ENCODE measurements at places on chromosomes 1 and 21.

- DNase-seq = no peak
Observed at GRCh38 chr1:232452117-232452516, 177.8 kb downstream of the SIPA1L2 start.

DNA sequence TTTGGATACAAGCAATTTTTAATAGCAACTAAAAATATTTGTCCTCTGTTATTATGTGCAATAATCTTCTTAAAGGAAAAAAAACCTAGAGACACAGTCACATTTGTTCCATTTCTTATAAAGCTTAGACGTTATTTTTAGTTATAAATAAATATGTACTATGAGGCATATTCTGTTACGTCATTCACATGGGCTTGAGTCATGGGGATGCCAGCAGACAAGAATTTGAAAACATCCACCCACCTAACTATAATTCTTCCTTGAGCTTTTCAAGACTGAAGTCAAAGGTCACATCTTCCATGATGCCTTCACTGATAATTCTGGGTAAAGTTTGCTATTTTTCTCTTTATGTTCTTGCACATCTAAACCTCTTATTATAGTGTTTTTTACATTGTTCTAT is 268.8 kb downstream of the KCTD3 start:
- DNase-seq = no peak

GRCh38 chr1:160836561-160836960 is 26.1 kb downstream of the CD244 start:
- no peak for DNase-seq

DNA sequence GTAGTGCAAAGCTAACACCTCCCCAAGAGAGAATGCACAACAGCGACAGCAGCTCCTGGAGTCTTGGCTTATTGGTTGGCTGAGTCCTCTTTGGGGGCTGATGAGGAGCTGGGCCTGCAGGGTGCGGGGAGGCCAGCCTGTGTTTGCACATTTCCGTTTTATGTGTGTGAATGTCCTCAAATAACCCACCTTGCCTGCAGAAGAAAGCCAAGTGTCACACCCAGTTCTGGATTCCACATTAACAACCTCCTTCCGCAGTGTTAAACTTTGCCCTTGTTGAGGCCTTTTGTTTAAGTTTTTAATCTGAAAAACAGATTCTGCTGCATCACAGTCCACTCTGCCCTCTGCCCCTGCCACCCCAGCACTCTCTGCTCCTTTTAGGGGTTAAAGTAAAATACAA is 274.5 kb downstream of the TM2D1 start:
- no peak for DNase-seq

- no peak for DNase-seq
Observed at GRCh38 chr1:41671116-41671755, 186.8 kb upstream of the EDN2 start.

DNA sequence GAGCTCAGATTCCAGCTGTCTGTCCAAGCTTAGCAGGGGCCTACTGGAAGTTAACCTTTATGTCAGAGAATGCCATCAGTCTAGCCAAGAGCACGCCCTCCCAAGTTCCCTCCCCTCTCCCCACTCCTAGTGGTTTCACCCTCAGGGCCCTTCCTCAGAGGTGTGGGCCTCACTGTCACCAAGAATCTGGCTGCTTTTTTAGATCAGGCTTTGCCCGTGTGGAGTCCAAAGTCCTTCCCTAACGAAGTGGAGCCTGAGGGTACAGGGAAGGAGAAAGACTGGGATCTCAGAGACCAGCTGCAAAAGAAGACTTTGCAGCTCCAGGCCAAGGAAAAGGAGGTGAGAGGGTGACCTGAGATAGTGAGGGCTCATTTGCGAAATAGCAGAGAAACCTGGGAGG is 4.1 kb downstream of the C1orf74 start:
- no peak for DNase-seq

GRCh38 chr1:92940541-92940940 is 20.7 kb downstream of the DIPK1A start:
- DNase-seq = no peak

GRCh38 chr1:154863315-154864174 is 6.5 kb downstream of the KCNN3 start:
- DNase-seq = no peak

GRCh38 chr1:10400013-10400412 is 1.1 kb downstream of the PGD start:
- DNase-seq = no peak

- DNase-seq = no peak
Observed at GRCh38 chr1:68363339-68363738, 86.4 kb downstream of the RPE65 start.

DNA sequence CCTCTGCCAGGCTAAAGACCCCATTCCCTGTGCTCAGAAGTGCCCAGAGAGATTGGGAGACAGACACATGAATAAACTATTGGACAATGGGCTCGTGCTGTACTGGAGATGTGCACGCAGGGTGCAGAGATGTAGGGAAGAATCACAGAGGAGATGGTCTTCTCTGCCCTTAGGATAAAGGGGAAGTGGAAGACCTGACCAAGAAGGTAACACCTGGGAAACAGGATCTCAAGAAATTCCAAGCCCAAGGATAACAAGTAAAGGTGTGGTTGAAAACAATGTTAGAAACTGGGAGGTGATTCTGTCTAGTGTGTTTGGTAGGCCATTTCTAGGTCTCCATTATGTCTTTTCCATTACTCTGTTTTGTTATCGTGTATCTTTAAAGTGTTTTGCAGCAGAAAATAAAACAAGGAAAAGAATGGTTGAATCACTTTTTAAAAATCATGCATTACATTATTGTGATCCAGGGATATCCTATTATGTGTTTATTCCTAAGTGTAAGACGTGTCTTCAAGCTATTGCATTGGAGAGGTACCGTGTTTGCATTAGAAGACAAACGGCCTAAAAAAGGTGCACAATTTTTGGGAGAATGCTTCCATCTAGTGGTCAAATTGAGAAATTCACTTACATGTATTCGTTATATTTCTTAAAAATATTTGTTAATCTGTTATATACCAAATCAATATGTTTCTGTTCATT is 40.8 kb upstream of the KCTD3 start:
- DNase-seq = no peak

- no peak for DNase-seq
Observed at GRCh38 chr1:197235355-197235754, 32.7 kb upstream of the CRB1 start.

Measured in stimulated activated CD4-positive, alpha-beta T cell treated with anti-CD3 and anti-CD28 coated beads, TNF-alpha, amount 100 ng/mL, for 1 hour (primary cell).